Left kidney (tissue), 8 donors: ENCODE measurements at places on chromosomes 16 and 17.

GRCh38 chr17:64378890-64379354, 11.7 kb downstream of the PECAM1 start:
- no peak for DNase-seq

GRCh38 chr16:52312716-52313115, 234.2 kb downstream of the TOX3 start:
- no peak for DNase-seq

DNA sequence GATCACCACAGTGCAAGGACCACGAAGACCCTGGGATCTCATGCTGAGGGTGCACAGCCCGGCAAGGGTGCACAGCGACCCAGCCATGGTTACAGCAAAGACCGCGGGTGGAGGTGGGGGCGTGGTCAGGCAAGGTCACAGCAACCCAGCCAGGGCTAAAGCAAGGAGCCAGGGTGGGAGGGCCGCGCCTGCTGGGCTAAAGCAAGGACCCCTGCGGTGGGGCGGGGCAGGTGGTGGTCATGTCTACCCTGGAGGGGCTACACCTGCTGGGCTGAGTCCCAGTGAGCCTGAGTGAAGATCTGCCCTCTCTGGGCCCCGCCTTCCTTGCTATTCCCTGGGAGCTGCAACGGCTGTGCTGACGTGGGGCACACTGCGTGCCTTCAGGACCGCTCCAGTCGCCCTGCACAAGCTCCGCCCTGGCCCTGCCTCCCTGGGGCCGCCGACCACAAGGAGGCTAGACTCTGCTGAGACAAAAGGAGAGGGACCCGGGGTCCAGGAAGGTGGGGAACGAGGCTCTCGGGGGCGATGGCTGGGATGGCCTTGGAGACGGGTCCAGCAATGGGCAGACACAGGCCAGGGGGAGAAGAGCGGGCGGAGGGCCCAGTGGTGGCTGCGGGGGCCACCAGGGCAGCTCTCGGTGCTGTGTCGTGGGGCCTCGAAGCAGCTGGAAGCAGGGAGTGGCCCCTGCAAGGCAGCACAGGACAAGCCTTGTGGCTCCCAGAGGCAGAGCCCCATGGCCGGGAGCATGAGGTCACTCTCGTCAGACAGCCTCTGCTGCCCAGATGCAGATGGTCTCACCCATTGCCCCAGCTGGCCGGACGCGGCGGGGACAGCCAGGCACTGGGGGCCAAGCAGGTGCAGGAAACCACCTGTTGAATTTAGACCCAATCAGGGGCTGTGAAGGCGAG, 52.8 kb downstream of the CBFA2T3 start:
- DNase-seq = no peak

DNA sequence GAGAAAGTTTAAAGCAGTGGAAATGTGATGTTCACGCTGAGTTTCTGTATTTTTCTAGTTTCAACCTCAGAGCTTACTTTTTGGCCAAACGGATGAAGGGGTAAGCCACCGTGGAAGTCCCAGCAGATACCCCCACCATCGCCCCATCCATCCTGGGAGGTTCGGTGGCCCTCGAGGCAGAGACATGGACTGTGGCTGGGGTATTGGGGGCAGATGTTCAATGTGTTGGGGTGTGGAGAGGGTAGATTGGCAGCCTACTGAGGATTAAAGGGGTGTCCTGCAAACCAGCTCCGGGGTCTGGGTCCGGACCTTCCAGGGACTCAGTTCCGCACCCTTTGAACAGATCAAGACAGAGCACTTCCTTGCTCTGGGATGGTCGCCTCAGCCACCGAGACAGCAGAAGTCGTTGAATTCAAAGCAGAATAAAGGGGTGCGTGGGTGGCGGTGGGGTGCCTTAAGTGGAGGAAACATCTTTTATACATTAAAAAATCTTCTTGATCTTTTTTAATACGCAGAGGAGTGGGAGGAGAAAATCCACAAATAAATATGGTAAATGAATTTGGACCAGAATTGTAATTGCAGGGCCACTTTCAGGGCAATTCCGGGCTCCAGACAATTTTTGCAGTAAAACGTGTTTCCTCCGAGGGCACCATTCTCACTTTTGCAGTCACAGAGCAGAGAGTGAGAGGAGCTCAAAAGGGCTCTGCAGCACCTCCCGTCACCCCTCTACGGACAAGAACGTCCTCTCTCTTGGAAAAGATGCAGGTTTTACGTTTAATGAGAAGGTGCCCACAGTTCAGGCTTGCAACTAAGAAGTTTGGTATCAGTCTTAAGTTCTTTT, 8.2 kb upstream of the CBX8 start:
- DNase-seq = no peak

DNA sequence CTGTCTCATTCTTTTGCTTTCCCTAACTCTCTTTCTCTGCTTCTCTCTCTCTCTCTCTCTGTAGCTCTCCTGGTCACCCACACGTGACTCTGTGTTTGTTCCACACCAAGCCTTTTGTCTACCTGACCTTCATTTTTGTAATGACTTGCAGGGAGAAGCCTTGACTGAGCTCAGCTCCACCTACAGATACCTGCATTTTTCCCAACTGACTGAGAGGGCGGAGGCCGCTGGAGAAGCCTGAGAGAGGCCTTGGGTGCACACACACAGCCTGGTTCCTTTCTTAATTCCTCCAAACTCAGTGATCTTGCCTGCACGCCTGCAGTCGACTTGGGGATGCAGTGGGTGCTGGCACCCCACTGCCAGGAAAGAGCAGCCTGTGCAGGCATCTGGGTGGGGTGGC, 68.8 kb downstream of the LYRM1 start:
- no peak for DNase-seq

DNA sequence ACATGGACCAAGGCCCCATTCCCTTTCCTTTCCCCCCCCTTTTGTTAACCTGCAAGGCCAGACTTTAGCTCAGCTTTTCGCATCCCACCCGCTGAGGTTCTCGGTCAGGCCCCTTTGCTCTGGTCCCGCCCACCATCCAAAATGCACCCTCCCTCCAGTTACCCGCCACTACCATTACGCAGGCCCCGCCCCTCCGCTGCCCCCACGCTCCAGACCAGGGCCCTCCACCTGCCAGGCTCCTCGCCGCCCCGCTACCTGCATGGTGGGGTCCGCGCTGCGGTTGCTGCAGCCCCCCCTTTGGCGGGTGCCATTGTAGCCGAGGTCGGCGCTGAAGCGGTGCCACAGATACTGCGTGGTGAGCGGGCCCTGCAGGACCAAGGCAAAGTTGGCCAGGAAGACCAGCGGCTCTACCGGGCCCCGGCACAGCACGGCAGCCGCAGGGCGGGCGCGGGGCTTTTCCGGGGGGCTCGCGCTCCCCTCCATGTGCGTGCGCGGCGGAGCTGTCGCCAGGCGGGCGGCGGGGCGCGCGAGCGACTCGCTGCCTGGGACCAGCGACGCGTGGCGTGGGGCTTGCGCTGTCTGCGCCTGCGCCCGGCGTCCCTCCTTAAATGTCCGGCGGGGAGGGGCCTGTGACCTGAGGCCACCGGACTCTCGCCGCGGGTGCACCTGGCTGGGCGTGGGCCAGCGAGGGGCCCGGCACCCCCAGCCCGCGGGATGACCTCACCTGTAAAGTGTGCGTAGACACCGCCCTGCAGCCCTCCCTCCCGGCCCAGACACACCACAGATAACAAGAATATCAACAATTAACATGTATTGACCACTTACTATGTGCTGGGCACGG, at the start of gene SLC46A1:
TSS of gene SLC46A1 (minus strand) at position 581 of the 841 bp plus-strand sequence. CDS start at position 483, 98 bp downstream.
- peak; percentile 43 for DNase-seq

DNA sequence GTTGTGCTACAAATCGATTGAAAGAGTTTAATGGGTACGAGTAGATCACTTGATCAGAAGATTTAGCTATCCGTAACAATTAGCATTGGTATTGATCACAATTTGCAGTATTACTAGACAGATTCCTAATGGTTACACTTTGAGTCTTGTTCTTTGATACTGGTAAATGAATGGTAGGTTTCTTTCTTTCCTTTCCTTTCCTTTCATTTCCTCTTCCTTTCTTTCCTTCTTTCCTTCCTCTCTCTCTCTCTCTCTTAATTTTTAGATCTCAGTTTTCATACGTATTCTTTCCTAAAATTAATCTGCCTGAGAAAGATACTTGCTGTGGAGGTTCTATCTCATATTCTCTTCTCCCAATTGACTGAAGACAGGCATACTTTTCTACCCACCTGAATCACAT, 17.9 kb downstream of the CPD start:
- DNase-seq = no peak

DNA sequence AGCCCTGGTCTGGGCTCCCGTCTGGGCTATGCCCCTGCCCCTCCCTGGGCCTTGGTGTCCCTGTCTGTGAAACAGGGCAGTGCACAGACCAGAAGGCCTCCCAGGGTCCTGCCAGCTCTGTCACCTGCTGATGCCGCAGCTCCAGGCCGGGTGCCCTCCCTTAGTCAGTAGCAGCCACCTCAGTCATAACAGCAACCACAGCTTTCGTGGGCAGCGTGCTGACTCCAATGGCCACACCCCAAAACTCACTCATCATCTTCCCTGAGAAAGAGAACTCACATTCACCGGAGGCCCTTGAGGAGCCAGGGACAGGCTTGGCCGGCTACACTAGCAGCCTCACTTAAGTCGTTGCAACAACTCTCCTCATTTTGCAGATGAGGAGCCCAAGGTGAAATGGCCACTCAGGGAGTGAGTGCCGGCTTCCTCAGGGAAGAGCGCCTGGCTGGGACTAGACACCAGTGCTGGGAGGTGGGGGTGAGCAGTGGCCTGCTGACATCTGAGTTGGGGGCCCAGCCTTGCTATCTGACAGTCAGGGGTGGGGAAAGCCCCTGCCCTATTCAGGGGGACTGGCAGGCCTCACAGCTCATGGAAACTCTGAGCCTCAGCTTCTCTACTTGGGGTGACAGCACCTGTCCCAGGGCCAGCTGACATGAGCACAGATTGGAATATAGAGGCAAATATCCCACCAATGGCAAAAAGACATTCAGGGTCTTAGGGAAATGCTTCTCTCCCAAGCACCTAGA, 22.6 kb downstream of the SLC5A10 start:
- no peak for DNase-seq

- no peak for DNase-seq
These were observed 302.2 kb downstream of the FOXL1 start for GRCh38 chr16:86880316-86881117.
